ENCODE measurements at places on chromosomes 16 and 17. TPM values are rescaled to one million over a fixed set of nuclear protein-coding genes. Genes with fewer than 3 reads are reported as not detected.

The TMEM114 gene
- total RNA-seq = not detected

The TNFSF12 gene
- 17.4 TPM for total RNA-seq

The KRTAP3-2 gene
- not detected for total RNA-seq

The KRT36 gene
- total RNA-seq = not detected

The TBC1D3H gene
- total RNA-seq = not detected

The SMIM22 gene
- total RNA-seq = not detected

The P3H4 gene
- 81.7 TPM for total RNA-seq

The MYO1D gene
- 5.3 TPM for total RNA-seq

The HSF5 gene
- not detected for total RNA-seq

The KRTAP4-3 gene
- total RNA-seq = not detected

The CLDN6 gene
- 0.12 TPM for total RNA-seq

The SMIM5 gene
- total RNA-seq = not detected

The GUCY2D gene
- total RNA-seq = not detected

The B4GALNT2 gene
- total RNA-seq = not detected

The AIPL1 gene
- not detected for total RNA-seq

The CCDC40 gene
- total RNA-seq = 1.5 TPM
